Activated naive CD4-positive, alpha-beta T cell treated with anti-CD3 and anti-CD28 coated beads for 36 hours (primary cell): ENCODE measurements at places on chromosomes 5 and 9. TPM values are rescaled to one million over a fixed set of nuclear protein-coding genes. Genes with fewer than 3 reads are reported as not detected.

RAB3C gene
- not detected for total RNA-seq

DAB2 gene
- total RNA-seq: not detected

ZBTB26 gene
- 5.7 TPM for total RNA-seq

NR6A1 gene
- total RNA-seq: 1.8 TPM

MRPL22 gene
- 88.3 TPM for total RNA-seq

IFNE gene
- total RNA-seq: not detected

ANKRD18A gene
- total RNA-seq: 6.1 TPM

KCNMB1 gene
- total RNA-seq: not detected

ANKRD33B gene
- total RNA-seq: 1.9 TPM

PPIC gene
- total RNA-seq: not detected

MAMDC4 gene
- total RNA-seq: 15.9 TPM

SV2C gene
- not detected for total RNA-seq

HMMR gene
- 91.8 TPM for total RNA-seq

SYK gene
- total RNA-seq: 0.07 TPM

NDST1 gene
- 2.4 TPM for total RNA-seq

CER1 gene
- total RNA-seq: not detected

ZNF474 gene
- total RNA-seq: not detected

DBH gene
- not detected for total RNA-seq

ZNG1C gene
- total RNA-seq: 36.7 TPM

TOR4A gene
- total RNA-seq: 1.1 TPM

TRAF1 gene
- total RNA-seq: 85.0 TPM

CEMIP2 gene
- total RNA-seq: 36.4 TPM

IRX2 gene
- total RNA-seq: not detected
